Epithelial cell of proximal tubule (primary cell): ENCODE measurements at places on chromosomes 3 and 15. TPM values are rescaled to one million over a fixed set of nuclear protein-coding genes. Genes with fewer than 3 reads are reported as not detected.

Gene ICE2
- total RNA-seq: 10.6 and 17.8 TPM in 2 replicates

Gene CPNE9
- not detected in 2 replicates for total RNA-seq

Gene TICRR
- 12.0 and 13.1 TPM in 2 replicates for total RNA-seq

Gene IL17RD
- 13.2 and 28.2 TPM in 2 replicates for total RNA-seq

Gene FGF7
- 0.07 TPM in 1 of 2 replicates, not detected in the other for total RNA-seq

Gene SV2B
- total RNA-seq: not detected in 2 replicates

Gene PLXNB1
- total RNA-seq: 75.7 and 106 TPM in 2 replicates

Gene ITGA11
- 0.36 and 1.6 TPM in 2 replicates for total RNA-seq

Gene OIP5
- total RNA-seq: 21.8 and 35.4 TPM in 2 replicates

Gene FOXL2NB
- 0.80 and 3.5 TPM in 2 replicates for total RNA-seq

- no peak for DNase-seq
Observed at GRCh38 chr3:171480526-171480925, 20.3 kb upstream of the TNIK start.

GRCh38 chr3:129602309-129602708, 4.2 kb downstream of the PLXND1 start:
- DNase-seq: no peak

- DNase-seq: no peak
Observed at GRCh38 chr3:81279481-81280379, 481.7 kb downstream of the GBE1 start.

- no peak for DNase-seq
Observed at GRCh38 chr3:116230431-116231020, 214.8 kb downstream of the LSAMP start.

DNA sequence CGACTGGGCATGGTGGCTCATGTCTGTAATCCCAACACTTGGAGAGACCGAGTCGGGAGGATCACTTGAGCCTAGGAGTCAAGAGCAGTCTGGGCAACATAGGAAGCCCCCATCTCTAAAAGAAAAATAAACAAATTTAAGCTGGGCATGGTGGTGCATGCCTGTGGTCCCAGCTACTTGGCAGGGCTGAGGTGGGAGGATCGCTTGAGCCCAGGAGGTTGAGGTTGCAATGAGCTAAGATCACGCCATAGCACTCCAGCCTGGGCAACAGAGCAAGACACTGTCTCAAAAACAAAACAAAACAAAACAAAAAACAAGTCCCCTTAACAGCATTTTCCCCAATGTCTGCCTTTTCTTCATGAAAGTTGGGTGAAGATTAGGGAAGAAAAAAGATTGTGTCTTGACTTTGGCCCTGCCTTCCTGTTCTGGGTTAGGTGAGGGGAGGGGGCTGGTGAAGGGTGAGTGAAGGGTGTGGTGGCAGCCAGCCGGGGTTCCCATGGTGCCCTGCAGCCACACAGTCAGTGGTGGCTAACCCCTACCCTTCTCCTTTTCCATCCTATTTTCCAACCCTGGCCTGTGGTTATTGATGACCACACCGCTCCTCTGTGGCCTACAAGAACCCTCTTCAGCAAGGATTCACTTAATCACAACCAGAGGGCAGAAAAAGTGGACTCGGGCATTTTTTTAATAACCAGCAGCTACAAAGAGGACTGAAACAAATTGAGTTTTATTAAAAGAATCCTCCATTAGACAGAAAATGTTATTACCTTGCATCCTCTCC, 28.4 kb upstream of the SMAD3 start:
- DNase-seq: no peak

- DNase-seq: no peak
Observed at GRCh38 chr3:31369637-31370379, 162.9 kb upstream of the STT3B start.

DNA sequence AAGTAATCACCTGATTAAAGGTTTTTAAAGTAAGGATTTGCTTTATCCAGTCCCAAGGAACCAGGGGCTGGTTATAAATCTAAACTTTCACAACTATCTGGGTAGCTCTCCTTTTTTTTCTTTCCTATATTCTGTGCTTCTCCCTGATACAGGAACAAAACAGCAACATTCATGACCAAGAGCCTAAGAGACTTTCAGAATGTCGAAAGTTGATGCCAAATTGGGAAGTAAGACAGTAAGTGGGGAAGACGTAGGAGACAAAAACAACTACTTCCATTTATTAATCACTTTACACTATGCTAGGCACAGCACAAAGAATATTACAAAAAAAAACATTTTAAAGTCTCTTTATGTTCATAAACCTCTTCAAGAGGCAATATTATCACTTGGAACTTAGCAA, 211.6 kb downstream of the MAGI1 start:
- DNase-seq: no peak

DNA sequence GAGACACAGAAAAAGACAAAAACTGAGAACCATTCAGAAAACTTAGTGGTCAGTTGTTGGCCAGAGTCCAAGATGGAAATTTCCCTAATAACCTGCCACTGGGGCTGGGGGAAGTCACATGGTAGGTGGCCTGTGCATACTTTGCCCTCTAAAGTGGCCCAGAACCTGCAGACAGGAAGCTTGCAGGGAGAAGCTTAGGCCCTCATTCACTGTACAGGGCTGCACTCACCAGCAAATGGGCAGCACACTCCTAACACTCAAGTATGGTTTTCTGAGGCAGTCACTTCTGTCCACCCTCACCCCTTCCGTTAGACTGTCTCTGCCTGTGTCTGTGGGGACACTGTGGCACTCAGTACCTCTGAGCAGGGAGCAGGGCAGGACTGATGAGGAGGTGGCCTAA, 14.5 kb upstream of the RNU6-1 start:
- no peak for DNase-seq

GRCh38 chr15:31024330-31024729, 32.9 kb upstream of the MTMR10 start:
- peak; percentile 95 for DNase-seq

GRCh38 chr3:114586119-114586518, 292.3 kb downstream of the TIGIT start:
- DNase-seq: no peak

DNA sequence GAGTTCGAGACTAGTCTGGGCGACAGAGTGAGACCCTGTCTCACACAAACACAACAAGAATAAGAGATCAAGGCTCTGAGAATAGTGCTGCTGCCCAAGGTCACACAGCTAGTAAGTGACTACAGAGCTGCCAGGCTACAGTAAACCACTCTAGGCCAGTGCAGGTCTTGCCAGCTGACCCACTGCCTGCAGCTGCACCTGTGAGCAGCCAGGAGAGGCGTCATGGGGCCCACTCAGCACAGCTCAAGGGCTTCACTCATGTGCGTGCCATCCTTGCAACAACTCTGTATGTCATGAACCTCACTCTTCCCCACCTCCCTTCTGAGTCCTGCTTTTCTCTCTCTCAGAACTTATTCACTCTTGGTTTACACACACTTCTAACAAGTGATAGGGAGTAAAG, 176.7 kb downstream of the SMAD6 start:
- no peak for DNase-seq

- DNase-seq: no peak
Observed at GRCh38 chr3:152264378-152264777, 4.4 kb upstream of the MBNL1 start.

GRCh38 chr3:188262913-188263683, 109.1 kb downstream of the LPP start:
- DNase-seq: no peak

DNA sequence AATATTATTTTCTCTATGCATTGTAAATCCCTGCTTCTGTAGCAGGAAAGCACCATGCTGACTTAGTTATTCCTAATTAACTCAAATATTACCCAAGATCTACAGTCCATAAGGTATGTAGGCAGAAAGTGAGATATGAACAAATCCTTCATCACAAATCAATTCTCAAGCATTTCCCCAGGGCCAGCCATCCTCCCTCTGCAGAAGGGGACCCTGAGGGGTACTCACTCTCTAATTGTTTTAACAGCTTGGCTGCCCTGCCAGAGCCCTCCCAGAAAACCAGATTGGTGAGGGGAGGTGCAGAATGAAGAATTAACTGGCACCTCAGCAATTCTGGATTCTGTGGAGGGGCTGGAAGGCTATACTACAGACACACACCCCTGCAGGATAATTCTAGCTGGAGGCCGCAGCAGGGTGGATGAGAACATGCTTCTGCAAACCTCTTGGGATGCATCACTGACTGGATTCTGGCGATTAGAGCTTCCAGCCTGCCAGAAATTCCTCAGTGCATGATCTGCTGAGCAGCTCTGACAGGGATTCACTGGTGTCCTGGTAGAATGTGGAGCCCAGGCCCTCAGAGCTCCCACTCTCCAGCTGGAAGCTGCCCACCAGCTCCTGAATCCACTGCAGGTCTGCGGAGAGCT, 88.6 kb upstream of the HERC1 start:
- DNase-seq: no peak

- DNase-seq: no peak
Observed at GRCh38 chr15:40081691-40082194, 26.9 kb downstream of the BMF start.

DNA sequence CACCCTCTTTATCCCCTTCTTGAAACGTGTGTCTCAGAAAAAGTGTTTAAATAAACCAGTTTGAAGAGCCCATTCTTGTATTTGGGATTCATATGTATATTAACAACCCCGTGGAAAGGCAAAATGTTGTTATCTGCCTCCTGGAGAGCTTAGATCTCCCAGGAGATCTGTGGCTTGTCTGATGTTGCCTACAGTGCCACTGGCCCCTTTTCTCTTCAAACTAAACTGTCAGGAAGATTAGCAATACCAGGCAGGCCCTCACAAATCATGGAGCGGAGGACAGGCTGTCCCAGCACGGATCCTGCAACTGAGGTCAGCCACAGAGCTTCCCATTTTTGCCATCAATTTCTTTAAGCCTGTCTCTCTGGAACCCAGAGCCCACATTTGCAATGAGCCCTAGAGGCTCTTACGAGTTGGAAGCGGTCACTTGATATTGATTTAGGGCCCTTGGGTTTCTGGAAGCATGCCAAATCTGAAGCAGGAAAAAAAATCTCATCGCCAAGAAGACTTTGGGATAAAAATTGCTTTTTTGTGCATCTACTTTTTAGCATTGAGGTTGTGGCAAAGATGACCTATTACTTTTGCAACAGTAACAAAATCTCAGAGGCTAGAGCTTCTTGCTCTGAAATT, 234.1 kb downstream of the OPA1 start:
- DNase-seq: no peak

- peak; percentile 27 for DNase-seq
Observed at GRCh38 chr3:160987982-160988964, 116.9 kb downstream of the B3GALNT1 start.

GRCh38 chr15:90126022-90126421, 23.8 kb upstream of the IDH2 start:
- DNase-seq: no peak

DNA sequence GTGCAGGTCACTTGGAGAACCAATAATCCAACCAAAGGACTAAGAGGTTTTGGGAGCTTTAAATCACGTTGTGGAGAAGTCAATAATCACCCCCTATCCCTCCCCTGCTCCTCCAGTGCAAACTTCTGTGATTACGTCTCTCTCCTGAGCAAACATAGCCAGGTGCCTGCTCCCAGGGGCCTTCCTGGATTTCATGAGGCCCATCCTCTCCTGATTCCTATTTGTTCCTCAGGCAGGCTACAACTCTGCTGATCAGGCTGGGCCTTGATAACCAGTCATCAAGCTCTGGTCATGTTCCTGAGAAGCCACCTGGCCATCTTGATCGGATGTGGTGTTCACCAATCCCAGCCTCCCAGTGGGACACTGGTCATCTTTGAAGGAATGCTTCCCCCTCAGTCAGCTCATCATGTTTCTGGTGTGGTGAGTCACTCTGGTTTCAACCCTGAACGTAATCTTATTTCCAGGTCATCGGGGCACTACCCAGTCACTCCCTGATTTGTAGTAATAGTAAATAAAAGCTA, 2.9 kb upstream of the ZNF710 start:
- DNase-seq: peak; percentile 20

DNA sequence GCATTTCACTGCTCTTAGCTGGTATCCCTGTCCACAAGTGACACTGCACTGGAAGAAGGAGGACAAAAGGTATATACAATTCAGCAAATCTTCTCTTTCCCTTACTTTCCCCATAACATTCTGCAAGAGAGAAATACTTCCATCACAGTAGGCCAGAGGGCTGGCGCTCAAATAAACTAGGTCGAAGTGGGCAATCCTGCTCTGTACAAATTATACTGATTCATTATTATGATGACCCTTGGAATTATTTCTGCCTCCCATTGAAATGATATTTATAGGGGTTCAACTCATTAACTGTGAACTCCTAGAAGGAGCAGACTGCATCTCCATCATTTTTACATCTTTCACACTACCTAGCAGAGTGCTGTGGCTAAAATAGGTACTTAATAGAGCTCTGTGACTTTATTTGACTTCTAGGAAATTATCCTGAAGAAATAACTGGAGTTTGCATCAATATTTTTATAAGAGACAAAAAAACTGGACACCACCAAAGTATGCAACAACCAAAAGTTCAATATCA, 80.7 kb downstream of the ADAMTS9 start:
- no peak for DNase-seq

GRCh38 chr3:101685870-101686307, 629 bp downstream of the RPL24 start:
- no peak for DNase-seq

DNA sequence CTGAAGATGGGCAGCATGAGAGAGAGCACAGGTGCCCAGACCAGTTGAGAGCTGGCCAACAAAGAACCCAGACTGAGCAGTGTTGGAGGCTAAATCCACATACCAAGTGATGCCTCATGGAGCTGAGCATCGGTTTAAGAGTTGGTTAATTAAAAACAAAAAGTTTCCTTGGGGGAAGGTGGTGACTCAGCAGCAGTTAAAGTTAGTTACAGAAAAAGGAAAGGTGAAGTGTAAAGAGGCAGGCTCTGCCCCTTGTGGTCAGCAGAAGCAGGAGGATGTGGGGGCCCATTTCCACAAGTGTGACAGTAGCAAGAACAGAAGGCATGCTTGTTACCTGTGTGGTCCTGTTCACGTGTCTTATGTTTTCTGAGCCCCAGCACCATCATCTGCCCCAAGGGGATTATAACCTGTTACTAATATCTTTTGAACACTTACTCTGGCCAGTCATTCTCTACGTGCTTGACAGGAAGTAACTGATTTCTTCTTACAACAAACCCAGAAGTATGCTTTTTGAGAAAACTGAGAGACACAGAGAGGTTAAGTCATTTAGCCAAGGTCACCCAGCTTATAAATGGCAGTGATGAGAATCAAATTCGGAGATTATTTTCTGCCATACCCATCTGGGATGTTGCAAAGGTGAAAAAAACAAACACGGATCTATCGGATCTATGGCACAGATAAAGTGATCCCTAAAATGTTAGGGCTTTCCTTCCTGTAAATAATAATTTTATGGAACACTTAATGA, 91.0 kb downstream of the EPHB1 start:
- peak; percentile 80 for DNase-seq

DNA sequence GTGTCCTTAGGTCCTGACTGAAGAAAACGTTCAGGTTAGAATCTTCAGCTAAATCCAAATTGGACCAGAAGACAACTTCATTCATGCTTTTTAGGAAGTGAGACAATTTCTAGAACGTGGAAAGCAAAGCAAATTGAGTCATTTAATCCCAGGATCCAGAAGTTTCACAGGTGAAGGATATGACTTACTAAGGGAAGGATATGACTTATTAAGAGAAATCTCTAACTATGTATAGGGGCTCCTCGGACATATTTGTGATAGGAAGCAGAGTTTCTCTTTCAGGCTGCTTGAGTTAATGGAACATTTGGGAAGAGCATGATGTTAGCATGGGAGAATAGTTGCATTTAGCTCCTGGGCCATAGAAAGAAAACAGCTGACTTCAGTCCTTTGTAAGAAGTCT, 16.1 kb upstream of the PLOD2 start:
- DNase-seq: no peak

GRCh38 chr3:189222927-189223636, 51.3 kb downstream of the TPRG1 start:
- no peak for DNase-seq
